ENCODE measurements at places on chromosomes 16 and 17.

DNA sequence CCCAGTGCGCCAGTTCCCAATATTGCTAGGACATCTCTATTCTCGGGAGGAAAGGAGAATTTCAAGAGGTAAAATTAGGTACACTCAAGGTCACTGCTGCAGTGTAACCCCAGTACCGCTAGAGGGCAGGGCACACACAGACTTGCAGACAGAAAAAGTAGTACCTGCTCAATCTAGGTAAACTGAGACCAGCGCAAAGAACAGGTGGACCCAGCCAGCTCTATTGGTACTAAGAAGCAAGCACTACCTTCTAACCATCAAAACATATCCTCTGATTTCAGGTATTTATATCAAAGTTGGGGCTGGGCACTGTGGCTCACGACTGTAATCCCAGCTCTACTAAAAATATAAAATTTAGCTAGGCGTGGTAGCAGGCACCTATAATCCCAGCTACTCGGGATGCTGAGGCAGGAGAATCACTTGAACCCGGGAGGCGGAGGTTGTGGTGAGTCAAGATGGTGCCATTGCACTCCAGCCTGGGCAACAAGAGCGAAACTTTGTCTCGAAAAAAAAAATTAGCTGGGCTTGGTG, 3.6 kb upstream of the WDR81 start:
- DNase-seq, result peak; percentile 72

DNA sequence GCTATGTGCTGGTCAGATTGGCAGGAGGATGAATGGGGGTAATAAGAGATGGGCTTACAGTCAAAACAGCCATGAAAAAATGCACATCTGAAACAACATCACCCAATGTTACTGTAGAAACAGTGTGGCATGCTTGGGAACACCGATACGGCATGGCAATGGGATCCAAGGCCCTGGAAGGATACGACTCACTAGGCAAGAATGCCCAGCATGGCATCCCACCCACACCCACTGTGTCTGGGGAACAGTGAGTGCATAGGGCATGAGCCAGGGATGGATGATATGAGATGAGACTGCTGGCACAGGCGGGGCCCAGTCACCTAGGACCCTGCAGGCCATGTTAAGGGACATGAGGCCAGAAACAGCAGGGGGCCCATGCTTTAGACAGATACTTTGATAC, 11.5 kb downstream of the TRIM25 start:
- DNase-seq, result no peak

- DNase-seq, result no peak
These were observed 237.5 kb upstream of the SALL1 start for GRCh38 chr16:51388516-51388951.

GRCh38 chr17:74920306-74920620, 2.8 kb downstream of the USH1G start:
- no peak for DNase-seq

Data from CD4-positive, alpha-beta T cell treated with Interleukin-4 for 4 hours (primary cell).